ENCODE measurements at places on chromosomes 1 and 21.

GRCh38 chr21:24023402-24023801 is 1583.9 kb downstream of the MRPL39 start:
- no peak for DNase-seq

GRCh38 chr21:44722731-44723130 is 11.4 kb upstream of the TSPEAR start:
- no peak for DNase-seq

GRCh38 chr21:10463156-10463555 is 58.2 kb upstream of the TPTE start:
- DNase-seq, result no peak

- DNase-seq, result no peak
Measured at GRCh38 chr1:33578557-33579448, 106.4 kb downstream of the ZSCAN20 start.

DNA sequence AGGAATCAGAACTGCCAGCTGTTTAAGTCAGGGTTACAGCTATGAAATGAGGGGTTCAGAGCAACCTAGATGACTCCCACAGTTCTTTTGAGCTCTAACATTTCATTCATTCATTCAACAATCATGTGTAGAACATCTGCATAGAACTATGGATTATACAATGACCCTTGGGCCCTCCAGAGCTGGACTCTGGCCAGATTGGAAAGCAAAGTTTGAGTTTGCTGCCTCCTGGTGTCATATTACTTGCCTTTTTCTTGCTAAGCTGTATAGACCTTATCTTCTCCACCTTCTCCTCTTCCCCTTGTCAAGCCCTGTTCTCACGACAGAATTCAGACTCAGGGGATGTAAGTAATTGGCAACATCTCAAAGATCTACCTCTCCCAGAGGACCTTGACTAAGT is 4.0 kb downstream of the CASQ2 start:
- DNase-seq, result no peak

DNA sequence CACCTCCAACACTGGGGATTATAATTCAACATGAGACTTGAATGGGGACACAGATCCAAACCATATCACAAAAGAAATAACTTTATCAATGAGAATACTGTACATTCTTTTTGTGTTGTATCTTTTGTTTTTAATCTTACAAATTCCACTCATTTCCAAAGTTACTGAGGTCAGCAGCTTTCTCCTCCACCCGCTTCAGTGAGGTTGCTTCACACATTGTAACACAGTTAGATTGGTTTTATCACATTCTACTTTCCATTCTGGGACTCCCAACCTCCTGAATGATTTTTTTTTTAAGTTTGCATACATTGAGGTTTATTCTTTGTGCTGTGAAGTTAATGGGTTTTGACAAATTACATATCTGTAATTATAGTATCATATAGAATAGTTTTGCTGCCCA is 43.8 kb downstream of the DDAH1 start:
- no peak for DNase-seq

DNA sequence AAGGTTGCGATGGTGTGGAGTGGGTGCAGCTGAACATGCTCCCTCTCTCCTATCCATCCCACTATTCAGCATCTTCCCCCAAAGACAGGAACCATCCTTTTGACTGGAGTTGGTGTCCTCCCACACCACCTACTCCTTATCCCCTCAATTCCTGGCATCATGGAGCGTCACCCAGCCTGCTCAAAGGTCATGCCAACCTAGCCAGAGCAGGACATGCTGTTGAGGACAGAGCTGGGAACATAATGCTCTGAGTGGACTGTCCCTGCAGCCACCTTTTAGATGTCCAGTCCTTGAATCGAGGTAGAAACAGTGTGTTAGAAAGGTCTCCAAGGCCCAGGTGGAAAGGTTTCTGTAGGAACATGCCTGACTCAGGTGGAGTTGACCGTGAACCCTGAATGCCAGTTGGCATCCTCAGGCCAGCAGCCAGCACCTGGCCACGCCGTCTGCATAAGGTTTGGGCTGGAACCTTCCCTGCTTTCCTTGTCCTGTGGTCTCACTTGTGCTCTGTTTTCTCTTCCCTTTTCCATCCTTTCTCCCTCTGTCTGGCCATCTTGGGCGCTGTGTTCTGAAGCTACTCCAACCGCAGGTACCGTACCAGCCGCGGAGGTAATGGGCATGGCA is 52.2 kb upstream of the CNTN2 start:
- DNase-seq, result no peak

DNA sequence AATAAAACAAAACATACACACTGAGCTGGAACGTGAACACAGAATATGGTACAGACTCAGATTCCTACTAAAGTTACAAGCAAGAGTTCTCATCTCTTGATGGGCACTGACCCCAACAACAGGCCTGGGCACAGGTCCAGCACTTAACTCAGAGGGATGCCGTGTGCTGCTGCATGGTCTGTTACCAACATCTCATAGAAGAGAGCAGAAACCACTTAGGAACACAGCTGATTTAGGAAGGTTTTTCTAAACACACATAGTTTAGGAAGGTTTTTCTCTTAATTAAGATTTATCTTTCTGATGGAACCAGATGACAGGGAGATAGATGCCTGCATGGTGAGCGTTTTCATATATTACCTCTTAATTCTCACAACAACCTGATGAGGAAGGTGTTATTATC is 1.5 kb downstream of the GCLM start:
- DNase-seq, result no peak

DNA sequence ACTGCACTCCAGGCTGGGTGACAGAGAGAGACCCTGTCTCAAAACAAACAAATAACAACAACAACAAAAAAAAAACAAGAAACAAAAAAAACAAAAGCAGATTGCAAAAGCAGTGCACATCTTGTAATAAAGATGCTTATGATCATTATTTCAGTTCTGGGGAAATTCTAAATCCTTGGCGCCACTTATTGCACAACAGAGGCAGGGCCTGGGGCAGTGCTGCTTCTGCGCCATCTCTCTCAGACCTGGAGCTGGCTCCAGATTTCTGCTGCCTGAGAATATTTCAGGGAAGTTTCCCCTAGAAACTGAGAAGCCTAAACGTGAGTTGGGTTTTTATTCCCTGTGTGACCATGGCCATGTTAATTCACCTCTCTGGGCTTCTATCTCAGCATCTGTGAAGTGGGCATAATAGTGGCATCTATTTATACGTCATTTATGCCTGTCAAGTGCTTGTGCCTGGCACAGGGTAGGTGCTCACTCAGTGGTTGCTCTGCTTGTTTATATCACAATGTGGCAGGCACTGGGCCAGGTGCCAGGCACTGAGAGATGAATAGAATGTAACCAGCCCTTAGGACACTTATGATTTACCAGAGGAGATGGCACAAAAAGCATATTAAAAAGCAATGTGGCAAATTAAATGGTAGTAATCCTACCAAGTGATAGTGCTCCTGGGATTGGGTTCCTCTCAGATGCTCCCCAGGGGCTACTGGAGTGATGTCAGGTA is 67.9 kb downstream of the MDM4 start:
- DNase-seq, result no peak

GRCh38 chr1:62423580-62424242 is 13.1 kb upstream of the USP1 start:
- DNase-seq, result no peak

- no peak for DNase-seq
Measured at GRCh38 chr1:156160000-156160742, 6.8 kb downstream of the SEMA4A start.

- DNase-seq, result no peak
Measured at GRCh38 chr1:39640861-39641260, 1.4 kb upstream of the HEYL start.

DNA sequence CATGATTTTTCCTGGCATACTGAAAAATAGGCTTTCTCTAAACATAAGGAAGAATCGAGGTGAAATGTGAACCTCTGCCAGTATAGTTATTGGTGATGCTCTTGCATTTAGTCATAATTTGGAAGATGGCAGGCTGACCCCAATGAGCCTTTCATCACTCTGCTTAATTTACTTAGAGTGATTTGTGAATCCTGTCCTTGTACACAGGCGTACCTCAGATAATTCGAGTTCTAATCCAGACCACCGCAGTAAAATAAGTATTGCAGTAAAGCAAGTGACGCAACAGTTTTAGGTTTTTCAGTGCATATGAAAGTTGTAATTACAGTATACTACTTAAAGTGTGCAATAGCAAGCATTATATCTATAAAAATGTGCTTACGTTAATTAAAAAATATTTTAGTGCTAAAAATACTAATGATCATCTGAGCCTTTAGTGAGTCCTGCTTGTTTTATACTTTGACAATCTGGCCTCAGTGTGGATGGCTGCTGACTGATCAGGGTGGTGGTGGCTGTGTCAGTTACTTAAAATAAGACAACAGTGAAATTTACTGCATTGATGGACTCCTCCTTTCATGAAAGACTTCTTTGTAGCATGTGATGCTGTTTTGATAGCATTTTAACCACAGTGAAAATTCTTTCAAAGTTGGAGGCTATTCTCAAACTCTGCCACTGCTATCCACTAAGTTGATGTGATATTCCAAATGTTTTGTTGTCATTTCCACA is 1.7 kb downstream of the PKNOX1 start:
- DNase-seq, result no peak

DNA sequence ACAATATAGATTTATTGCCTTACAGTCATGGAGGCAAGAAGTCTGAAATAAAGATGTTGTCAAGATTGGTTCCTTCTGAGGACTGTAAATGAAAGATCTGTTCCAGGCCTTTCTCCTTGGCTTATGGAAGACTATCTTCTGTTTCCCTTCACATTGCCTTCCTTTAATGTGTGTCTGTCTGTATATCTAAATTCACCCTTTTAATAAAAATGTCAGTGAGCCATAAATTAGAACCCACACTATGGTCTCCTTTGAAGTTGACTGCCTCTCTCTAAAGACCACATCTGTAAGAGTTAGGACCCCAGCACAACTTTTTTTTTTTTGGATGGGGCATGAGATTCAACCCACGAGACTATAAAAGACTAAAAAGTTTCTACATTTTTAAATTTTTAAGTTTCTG is 305.8 kb downstream of the KCNT2 start:
- DNase-seq, result no peak

DNA sequence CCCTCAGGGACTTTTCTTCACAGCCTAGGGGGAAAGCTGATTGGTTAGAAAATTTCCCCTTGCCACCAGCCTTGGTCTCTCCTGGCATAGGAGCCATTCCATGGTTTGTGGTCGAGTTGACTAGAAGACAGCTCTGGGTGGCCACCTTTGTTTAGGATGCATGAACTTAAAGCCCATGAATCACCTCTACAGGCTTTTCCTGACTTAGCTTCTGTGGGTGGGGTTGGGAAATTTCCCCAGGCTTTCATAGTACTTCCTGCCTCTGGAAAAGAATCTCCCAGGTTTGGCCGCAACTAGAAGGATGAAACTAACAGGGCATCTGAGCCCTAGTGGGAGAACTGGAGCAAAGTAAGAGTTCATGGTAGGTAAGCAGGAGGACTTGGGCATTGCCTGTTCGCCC is 72.6 kb downstream of the SNRPE start:
- no peak for DNase-seq

DNA sequence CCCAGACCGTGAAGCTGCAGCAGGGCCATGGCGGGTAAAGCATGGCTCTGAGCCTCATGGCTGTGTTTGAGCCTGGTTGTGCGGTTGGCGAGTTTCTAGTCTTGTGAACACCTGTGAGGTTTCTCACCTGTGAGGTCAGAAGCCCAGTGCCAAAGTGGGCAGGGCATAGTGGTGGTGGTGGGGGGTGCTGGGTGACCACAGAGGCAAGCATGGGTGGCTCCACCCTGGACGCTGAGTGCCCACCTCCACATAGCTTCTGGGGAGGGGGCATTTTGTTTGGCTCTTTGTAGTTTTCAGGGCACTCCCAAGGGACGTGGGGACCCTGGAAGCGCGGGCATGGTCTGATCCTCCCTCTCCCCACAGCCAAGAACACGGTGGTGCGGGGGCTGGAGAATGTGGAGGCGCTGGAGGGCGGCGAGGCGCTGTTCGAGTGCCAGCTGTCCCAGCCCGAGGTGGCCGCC is 91.1 kb downstream of the TRIM11 start:
- DNase-seq, result no peak

DNA sequence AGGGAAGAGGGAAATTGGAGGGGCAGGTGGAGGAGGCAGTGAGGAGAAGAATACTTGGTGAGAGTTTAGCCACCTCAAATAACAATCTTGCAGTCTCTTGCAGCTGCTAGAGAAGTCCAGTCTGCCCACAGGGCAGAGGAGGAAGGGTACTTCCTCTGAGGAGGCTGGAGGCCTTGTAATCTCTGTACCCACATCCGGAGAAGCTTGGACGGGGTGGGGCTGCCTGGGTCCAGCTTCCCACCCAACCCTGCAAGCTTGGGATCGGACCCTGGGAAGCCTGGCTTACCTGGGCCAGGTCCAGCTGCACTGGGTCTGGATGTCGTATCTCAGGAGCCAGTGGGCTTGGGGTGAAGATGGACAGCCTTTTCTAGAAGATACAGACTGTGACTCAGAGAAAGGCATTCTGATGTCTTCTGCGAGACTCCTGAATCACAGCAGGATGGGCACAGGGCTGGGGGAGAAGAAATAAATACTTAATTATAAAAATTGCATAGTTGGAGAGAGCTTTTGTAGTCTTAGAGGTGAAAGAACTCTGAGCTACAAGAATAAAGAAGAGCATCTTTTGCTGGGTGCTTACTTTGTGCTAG is 111.8 kb upstream of the JUN start:
- no peak for DNase-seq

DNA sequence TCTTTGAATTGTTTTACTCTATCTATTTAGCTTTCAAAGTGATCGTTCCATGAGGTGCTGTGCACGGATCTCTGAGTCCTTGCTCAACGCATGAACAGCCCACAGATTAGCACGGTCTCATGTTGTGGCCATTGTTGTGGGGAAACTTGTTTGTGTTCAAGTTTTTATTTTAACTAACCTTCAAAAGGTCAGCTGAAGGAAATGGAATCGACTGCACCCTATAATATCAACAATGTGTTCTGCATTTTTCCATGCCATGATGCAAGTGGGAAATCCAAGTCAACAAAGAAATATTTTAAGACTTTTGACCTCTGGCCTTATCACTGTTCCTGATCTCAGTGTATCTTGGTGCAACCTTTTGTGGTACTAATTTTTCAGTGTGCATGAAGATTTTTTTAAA is 6.1 kb downstream of the SH2D1B start:
- no peak for DNase-seq

GRCh38 chr1:209435654-209436566 is 147.6 kb upstream of the CAMK1G start:
- DNase-seq, result no peak

- DNase-seq, result no peak
Measured at GRCh38 chr1:177044390-177044789, 120.1 kb downstream of the ASTN1 start.

DNA sequence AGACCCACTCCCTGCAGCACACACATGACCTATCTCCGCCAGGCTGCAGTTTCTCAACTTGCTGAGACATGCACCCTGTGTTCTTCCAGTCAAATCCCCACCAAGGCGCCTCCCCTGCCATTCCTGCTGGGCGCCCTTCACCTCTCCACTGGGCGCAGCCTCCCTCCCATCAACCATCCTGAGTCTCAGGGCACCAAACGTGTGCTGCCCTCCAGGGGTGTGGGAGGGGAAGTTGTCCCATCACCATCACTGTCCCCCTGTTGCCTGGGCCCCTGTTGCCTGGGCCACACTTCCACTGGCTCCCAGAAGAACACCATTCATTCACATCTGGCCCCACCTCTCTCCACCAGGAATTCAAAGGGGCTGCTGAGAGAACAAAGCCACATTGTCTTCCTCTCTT is 44.9 kb upstream of the EFHD2 start:
- no peak for DNase-seq

Data from GM12864 (cell line).